ENCODE measurements at places on chromosomes 6 and 20.

DNA sequence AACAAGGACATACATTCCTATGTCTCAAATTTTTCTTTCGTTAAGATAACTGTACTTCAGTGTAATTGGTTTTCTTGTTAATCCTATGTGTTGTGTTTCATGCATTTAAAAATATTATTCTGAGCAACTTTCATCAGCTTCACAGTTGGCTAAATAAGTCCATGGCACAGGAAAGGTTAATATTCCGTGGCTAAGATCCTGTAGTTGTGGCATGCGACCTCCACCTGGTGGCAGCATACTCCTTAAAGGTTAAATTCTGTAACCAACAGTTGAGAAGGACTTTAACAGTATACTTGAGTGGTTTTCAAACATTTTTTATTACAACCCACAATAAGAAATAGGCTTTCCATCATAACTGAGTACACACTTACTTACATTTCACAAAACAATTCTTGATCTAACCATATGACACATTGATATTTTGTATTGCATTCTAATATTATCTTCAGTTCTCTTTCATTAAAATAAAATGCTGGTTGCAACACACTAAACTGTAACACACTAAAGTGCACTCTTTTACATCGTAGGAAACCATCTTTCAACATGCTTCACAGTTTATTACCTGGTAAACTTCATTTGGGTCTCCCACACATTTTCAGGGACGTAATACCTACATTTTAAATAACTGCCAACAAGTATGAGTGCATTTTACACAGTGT lies 118.3 kb downstream of the SLX4IP start:
- DNase-seq: no peak

DNA sequence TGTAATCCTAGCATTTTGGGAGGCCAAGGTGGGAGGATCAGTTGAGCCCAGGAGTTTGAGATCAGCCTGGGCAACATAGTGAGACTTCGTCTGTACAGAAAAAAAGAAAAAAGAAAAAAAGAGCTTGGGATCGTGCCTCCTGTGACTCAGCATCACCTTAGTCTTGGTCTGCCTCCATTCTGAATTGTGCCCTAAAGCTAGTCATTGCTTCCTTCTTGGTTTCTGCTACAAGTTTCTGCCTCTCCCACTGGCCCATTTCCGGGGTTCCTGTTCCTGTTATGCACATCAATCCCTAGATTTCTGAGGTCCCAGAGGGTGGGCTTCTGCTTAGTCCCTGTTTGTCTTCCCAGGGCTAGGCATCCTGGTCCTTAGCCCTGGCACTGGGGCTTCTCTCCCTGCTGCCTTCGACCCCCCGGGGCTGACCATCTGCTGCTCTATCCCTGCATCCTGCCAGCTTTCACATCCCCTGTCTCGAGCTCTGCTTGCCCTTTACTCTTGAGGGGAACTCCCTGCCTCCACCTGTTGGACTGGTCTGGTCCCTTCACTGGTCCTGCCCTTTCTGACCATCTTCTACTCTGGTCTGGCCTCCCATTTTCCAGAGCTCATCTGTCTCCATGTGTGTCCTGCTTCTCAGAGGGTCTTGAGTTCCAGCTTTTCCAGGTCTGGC lies 77.5 kb upstream of the ESR1 start:
- DNase-seq: no peak

DNA sequence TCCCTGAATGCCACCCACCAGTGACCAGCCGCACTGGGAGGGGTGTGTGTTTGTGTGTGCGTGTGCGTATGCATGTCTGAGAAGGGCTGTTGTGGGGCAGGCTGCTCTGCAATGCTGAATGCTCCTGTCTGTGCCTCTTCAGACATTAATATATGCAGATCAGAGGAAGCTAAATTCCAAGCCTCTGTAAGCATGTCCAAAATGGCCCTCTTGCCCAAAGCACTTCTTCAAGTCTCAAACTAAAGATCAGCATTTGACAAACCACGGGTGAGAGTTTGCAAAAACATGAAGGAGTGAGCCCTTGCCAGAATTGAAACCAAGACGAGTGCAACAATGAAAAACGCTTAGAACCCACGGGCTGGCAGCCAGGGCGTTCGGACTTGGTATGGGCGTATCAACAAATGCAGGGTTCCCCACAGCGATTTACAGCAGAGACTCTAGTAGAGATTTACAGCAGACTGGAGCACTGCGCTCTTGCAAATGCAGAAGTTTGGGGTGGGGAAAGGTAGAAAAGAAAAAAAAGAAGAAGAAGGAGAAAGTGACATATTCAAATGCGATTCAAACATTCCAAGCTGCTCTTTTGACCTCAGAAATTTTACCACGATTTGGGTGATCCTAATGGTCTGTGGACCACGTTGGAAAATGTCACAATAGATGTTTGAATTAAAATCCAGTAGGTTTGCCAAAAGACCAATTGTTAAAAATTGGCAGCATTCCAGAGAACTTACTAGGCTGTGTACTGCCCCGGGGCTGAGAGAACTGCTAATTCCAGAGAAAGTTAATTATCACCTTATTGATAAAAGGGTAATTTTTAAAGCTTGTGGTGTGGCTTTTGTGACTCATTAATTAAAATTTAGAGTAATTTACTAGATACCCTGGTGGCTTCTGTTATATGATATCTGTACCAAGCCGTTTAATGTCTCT lies 3.5 kb downstream of the SCML4 start:
- DNase-seq: no peak

GRCh38 chr20:25543068-25543467 lies 42.3 kb downstream of the NINL start:
- no peak for DNase-seq

DNA sequence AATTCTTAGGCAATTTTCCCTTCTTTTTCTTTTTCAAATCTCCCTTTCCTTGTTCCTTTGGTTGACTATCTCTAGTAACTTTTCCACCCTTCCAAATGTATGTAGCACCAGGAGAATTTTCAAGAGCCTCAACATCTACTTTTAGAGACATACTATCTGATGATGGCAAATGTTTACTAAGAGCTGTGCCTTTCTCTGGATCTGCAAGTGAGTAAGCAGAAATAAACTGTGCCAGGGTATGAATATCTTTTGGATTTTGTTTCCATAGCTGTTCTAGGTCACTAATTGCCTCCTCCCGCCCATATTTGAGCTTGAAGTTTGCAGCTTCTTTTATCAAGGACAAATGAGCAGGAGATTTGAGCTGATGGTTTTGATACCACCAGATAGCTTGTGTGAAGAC lies 69.5 kb downstream of the GTF2H5 start:
- DNase-seq: no peak

GRCh38 chr6:10393544-10394225 lies 21.2 kb downstream of the TFAP2A start:
- DNase-seq: no peak

DNA sequence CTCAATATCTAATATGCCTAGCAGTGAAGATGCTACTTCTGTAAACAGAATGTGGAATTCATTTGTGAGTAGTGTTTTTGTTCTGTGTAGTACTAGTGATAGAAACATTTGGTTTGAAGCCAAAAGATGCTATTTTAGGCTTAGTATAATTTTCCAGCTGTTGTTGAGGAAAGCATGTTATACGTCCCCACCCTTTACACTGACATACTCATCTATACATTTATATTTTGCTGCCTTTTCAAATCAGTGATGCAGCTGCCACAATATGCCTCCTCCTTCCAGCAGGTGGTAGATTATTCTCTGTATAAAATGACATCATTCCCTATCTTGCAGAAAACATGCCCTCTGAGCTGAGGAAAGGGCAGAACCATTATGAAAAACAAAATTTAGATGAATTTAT lies 1217.6 kb upstream of the GJE1 start:
- no peak for DNase-seq

- DNase-seq: no peak
Measured at GRCh38 chr20:63831646-63831992, 555 bp upstream of the ZBTB46 start.

GRCh38 chr6:32047539-32047854 lies 9.3 kb downstream of the CYP21A2 start:
- DNase-seq: no peak
